ENCODE measurements at places on chromosomes 13 and 19.

DNA sequence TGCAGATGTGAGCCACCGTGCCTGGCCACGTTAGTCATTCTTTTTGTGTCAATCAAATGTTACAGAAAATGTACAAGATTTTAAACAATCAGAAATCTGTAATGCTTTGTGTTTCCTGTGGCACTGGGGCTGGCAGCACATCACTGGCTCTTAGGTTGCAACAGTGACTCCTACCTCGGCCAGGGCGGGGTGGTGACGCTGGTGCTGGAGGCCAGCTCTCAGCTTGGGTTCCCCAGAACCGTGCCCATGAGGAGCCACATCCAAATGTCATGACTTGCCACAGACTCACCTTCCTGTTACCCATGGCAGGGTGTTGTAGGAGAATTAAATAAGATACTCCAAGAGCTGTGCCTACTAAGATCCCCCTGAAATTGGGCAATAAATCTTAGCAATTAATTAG, 161.7 kb downstream of the TEX29 start:
- no peak for DNase-seq

DNA sequence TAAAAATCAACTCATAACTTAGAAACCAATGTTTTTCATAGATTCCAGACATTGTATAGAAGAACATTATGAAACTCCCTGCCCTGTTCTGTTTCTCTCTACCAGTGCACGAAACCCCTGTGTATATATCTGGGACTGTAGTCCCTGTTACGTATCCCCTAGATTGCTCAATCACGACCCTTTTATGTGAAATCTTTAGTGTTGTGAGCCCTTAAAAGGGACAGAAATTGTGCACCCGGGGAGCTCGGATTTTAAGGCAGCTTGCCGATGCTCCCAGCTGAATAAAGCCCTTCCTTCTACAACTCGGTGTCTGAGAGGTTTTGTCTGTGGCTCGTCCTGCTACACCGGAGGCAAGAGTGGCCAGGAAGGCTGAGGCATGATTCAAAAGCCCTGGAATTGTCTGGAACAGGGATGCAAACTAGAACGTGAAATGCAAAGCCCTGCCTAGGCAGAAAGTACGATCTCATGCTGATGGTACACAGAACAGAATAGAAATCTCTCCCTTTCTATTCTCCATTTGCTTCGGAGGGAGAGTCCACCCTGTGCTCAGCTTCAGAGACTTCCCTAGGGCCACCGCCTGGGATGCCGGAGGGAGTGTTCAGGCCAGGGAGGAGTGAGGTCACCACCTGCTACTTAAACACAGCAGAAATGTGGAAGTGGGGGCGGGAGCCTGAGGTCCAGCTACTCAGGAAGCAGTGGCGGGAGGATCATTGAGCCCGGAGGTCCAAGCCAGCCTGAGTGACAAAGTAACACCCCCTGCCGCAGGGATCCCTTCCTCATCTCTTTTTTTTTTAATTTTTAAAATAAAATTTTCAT, 758 bp upstream of the ZNF888 start:
- DNase-seq: peak; percentile 28

- DNase-seq: no peak
Observed at GRCh38 chr13:57925250-57925649, 293.7 kb downstream of the PCDH17 start.

- DNase-seq: peak; percentile 60
Observed at GRCh38 chr13:40589285-40590109, 76.9 kb downstream of the FOXO1 start.

DNA sequence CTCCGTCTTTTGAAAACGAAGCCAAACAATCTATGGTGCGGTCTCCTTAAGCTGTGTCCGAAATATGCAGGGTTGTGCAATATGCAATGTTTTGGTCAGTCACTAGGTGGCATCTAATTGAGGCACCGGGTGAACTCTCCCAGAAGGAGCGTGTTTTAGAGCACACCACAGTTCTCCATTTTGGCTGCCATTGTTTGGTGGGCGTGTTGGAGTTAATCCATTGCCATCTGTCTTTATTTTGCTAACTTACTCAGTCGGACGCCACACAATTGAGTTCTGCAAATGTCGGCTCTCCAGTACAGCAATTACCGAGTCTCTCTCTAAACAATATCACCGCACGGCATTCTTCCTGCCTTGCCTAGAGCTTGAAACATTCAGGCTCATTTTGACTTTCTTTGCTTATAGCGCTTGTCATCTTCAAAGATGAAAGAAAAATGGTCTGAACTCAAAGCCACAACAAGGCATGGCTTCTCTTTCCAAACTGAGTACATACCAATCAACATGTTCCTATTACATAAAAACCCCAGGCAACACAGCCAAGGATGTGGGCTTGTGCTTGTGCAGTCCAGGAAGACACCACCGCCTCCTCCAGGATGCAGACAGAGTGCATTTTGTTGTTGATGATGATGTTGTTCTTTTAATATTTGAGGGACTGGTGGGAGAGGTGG, 182.0 kb upstream of the SERP2 start:
- peak; percentile 90 for DNase-seq

GRCh38 chr13:33694546-33694945, 123.4 kb upstream of the RFC3 start:
- DNase-seq: no peak

DNA sequence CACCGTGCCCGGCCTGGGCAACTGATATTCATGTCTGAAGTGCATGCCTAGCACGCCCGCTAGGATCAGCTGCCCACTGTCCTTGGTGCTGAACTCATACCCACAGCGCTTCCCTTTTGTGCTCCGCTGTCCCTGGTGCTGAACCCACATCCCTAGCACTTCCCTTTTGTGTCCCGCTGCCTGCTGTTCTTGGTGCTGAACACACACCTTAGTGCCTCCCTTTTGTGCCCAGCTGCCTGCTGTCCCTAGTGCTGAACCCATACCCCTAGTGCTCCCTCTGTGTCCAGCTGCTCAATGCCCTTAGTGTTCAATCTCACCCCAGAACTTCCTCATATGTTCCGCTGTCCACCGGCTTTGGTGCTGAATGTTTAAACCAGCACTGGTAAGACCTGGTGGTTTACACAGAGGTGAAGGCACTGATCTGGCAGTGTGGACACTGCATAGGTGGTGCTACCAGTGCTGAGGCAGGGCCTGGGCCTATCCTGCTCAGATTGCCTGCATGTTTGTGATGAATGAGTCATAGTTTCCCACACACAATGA, 26.3 kb upstream of the SIGLEC11 start:
- DNase-seq: peak; percentile 85

- DNase-seq: no peak
Observed at GRCh38 chr13:91248249-91248648, 99.2 kb upstream of the MIR17HG start.

Measured in AG20443 (cell line).